ENCODE measurements at places on chromosomes 16 and 17.

GRCh38 chr16:73159296-73159695 is 111.4 kb upstream of the ZFHX3 start:
- DNase-seq, result no peak

GRCh38 chr17:7588553-7589203 is 1.2 kb downstream of the SOX15 start:
- DNase-seq, result no peak

DNA sequence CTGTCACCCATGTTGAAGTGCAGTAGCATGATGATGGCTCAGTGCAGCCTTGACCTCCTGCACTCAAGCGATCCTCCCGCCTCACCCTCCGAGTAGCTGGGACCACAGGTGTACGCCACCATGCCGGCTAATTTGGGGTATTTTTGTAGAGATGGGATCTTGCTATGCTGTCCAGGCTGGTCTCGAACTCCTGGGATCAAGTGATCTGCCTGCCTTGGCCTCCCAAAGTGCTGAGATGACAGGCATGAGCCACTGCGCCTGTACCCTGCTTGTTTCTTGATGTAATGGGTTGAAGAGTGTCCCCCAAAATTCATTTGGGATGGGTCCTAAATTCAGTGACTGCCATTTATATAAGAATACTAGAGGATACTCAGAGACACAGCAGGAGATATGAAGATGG is 57.2 kb downstream of the ABCC6 start:
- no peak for DNase-seq

- no peak for DNase-seq
Observed at GRCh38 chr16:27717726-27718125, 167.8 kb downstream of the KATNIP start.
